Fibroblast of upper back skin (primary cell): ENCODE measurements at places on chromosomes 3 and 15.
A peak's percentile ranks its signal among the peaks of the same experiment; 100 is the strongest.

DNA sequence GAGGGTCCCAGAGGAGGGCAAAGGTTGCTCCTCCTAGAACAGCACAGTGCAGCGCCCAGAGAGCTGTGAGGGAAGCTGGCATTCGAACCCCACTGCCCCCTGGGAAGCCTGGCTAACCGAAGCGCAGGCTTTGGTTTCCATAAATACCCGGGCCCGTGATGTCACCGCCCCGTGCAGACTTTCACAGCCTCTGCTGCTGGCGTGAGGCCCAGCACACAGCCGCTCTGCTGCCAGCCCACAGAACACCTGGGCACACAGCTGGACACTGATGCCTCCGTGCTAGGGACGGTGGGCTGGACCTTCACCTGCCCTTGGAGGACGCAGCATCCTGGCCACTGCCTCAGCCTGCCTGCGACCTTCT lies 1.0 kb downstream of the IQSEC1 start:
- DNase-seq = no peak

DNA sequence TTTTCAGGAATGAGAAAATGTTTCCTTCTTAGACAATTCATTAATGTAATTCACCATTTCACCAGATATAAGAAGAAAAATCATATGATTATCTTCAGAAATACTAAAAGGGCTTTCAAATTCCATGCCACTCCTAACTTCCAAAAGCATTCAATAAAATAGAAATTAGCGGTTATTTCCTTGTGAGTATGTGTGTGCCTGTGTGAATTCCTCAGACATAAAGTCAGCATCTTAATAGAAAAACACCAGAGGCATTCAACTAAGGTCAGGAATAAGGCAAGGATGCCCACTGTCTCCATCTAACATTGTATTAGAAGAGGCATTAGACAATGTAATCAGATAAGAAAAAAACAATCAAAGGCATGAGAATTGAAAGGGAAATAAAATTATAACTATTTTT lies 88.4 kb downstream of the PLCH1 start:
- no peak for DNase-seq

GRCh38 chr3:46516521-46516920 lies 18.7 kb downstream of the RTP3 start:
- DNase-seq = no peak

GRCh38 chr3:188720636-188721035 lies 451.1 kb upstream of the TPRG1 start:
- DNase-seq = peak; percentile 16

GRCh38 chr3:45943207-45943846 lies at the start of gene CXCR6:
CXCR6 (plus strand) TSS chr3:45943464; CDS start chr3:45946482, 3,018 bp downstream.
- peak; percentile 37 for DNase-seq

DNA sequence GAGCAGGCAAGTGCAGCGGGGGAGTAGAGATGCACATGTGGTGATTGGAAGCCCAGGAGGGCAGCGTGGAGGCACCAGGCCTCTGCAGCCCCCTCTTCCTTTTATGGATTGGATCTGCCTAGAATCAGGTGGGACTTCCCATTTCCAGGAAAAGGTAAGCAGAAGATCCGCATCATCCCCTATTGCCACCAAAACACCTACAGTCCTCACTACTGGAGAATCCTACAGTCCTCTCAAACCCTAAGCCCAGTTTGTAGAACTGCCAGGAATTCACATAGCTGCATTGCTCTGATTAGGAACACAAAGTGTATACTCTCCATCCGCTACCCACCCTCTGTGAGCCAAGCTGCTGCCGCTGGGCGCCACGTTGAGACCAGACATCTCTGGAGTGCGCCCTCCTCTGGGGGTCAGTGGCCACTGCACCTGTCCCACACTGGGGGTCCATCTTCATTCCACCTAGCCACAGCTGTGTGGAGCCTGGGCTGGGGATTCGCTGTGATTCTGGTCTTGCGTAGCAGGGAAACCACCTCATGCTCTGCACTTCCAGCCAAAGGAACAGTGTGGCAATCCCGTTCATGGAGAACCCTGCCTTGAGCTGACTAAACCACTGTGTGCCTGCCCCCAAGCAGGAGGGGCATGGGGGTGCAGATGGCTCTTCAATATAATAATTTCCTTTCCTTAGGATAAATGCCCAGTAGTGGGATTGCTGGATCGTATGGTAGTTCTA lies 88.9 kb upstream of the PTX3 start:
- no peak for DNase-seq

- no peak for DNase-seq
These were observed 116.7 kb upstream of the PROK2 start for GRCh38 chr3:71901645-71902044.

DNA sequence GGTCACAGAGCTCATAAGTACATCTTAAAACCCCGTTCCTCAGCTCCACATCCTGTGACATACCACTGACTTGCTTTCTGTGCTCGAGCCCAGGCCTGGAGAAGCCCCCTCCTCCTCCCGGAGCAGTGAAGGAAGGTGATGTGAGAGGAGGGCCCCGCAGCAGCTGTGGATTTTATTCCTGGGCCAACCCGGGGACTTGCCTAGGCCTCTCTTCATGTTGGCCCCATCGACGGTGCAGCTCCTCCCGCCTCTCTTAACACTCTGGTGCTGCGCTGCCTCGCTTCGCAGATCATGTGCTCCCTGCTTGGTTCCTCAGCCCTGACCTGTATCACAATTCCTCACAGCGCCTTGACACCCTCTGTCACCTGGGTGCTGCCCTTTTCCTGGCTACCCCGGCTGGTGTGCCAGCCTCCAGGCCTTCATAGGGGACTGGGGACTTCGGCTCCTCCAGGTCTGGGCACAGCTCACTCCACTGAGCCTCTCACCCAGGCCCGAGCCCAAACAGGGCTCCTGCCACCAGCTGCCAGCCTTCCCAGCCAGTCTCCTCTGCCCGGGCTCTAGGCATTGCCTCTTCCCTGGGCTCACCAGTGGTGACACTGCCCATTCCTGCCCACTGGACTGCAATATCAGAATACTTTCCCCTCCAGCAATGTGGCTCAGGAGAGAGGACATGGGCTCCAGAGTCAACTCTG lies 21.5 kb downstream of the MAGEF1 start:
- DNase-seq = no peak
